ENCODE measurements at places on chromosomes 6 and 20. TPM values are rescaled to one million over a fixed set of nuclear protein-coding genes. Genes with fewer than 3 reads are reported as not detected.
A peak's percentile ranks its signal among the peaks of the same experiment; 100 is the strongest.

DNA sequence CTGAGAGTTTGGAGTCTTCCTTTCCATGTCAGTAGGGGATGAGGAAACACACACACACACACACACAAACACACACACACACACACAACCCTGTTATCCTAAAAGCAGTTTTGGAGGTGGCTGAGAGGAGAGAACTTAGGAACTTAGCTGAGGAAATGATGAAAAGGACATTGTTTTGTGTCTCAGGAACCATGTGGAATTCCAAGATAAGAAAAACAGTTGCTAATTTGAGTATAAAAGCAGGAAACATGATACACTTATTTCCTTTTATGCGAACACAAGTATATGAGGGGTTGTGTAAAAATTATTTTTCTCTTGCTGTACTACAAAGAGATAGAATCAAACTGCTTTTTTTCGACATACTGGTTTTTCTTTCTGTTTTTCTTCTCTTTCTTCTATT lies at the start of gene MYCT1:
MYCT1 (plus strand) TSS at position 264 of the 400 bp plus-strand sequence; CDS start at position 270, 6 bp downstream.
- DNase-seq, result no peak

The CYB5R4 gene
- polyA plus RNA-seq, result 10.0 TPM

DNA sequence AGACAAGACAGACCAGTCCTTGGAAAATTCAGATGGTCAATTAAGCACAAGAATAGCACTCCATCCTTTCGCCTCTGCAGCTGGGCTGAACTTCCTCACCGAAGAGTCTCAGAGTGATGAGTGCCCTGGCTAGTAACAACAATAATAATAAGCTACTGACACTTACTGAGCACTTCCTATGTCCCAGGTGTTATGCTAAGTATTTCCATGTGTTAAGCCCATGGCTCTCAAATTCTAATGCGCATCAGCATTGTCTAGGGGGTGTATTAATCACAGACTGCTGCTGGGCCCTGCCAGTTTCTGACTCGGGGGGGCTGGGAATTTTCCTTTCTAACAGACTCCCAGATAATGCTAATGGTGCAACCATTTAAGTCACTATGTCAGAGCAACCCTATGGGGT lies 118.2 kb upstream of the LRFN2 start:
- no peak for DNase-seq

GRCh38 chr20:62246872-62247652 lies 8.7 kb downstream of the OSBPL2 start:
- no peak for DNase-seq

The CGA gene
- not detected for polyA plus RNA-seq

DNA sequence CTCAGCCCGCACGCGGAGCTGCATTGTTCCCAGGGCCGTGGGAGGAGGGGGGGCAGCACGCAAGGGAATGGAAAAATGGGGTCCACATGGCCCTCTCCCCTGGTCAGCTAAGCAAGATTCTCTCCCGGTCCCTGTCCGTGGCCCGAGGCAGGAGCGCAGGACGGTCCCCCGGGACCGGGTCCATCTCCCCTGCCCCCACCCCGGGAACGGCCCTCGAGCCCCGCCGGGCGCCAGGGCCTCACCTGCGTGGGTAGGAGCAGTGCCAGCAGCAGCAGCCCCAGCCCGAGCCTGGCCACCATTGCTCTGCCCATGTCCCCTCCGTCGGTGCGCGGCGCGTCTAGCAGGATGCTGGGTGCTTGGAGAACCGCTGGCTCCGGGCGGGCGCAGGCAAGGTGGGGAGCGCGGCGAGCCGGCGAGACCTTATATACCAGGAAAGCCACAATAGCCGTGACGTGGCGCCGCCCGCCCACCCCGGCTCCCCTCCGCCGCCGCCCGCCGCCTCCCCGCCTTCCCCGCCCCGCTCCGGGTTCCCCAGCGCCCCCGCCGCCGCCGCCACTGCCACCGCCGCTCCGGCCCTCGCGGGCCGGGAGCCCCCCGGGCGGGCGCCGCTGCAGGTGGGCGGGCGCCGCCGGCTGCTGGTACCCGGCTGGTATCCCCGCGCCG lies at the start of gene CD24:
CD24 (minus strand) TSS at position 394 of the 663 bp plus-strand sequence; CDS start at position 311, 83 bp downstream.
- peak; percentile 39 for DNase-seq

DNA sequence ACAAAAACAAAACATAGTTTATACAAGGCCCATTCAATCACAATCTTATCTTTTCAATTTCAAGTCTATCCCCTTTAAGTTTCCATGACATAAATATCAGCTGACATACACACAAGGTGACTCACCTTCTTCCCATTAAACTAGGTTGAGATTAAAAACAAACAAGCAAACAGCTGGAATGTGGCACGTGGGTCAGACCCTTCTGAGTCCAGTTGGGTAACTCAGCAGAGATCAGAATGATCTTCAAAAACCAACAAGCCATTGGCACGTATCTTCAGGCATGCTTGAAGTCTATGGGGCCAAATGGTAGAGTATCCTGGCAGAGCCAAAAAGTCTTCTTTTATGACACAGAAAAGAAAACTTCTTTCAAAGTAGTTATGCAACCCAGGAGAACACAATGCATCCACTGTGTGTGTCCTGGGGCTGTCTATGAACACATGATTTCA lies 603.5 kb upstream of the CITED2 start:
- no peak for DNase-seq

The WFDC10A gene
- not detected for polyA plus RNA-seq

DNA sequence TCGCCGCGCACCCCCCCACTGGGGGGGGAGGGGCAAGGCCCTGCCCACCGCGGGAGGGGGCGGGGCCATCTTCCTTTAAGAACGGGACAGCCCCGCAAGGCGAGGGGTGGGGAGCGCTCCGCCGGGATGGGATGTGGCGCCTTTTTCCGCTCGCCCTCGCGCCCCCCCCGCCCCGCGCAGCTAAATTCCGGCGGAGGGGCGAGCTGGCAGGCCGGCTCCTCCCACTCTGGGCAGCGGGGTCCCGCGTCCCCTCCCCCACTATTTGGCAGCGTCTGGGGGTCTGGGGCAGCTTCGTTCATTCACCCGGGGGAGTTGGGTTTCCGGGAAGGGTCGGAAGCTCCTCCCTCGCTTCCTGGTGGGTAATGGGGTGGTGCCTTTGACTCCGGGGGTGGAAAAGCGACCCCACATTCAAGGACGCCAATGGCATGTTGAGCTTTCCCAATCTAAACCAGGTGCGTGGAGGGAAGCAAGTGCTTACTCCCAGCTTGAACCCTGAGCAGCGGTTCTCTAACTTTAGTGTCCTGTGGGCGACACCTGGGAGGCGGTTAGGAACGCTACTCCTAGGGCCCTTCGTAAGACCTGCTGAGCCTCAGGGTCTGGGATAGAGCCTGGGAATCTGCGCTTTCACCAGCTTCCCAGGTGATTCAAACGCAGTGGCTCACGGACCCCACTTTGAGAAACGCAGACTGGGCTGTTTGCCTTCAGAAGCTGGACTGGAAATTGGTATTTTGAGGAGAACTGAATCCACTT lies 927 bp downstream of the ASXL1 start:
- DNase-seq, result peak; percentile 80

GRCh38 chr6:33905071-33905609 lies 101.3 kb upstream of the MLN start:
- peak; percentile 53 for DNase-seq

The BHLHE23 gene
- not detected for polyA plus RNA-seq

GRCh38 chr20:3067139-3068014 lies 4.0 kb upstream of the OXT start:
- DNase-seq, result no peak

DNA sequence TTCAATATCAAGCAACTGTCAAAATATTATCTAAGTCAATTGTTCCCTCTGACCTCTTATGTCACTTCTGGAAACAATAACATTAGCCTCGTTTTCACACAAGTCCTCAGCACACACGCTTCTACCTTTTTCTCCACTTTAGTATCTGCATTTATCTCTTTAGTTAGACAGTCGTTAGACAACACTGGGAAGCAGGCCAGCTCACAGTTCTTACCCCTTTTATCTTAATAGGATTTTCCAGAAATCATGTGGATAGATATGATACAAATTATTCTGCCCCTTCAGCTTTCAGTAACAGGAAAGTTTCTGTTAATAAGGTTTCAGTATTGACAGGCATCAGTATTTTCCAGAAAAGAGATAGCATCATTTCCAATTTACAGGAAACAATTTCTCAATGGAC lies 25.9 kb upstream of the HAO1 start:
- DNase-seq, result no peak

The MATN4 gene
- polyA plus RNA-seq, result not detected

- DNase-seq, result no peak
These were observed 16.2 kb upstream of the PKHD1 start for GRCh38 chr6:52103623-52104022.

- DNase-seq, result no peak
These were observed 48.9 kb downstream of the VTA1 start for GRCh38 chr6:142195862-142196541.

GRCh38 chr20:62675877-62676260 lies 32.8 kb upstream of the NTSR1 start:
- DNase-seq, result no peak

GRCh38 chr6:4780360-4780812 lies 4.2 kb downstream of the CDYL start:
- DNase-seq, result no peak

The ADAM33 gene
- polyA plus RNA-seq, result 0.22 TPM

GRCh38 chr6:22326500-22326899 lies 29.7 kb upstream of the PRL start:
- no peak for DNase-seq

GRCh38 chr6:157602521-157603295 lies 220.3 kb upstream of the SNX9 start:
- DNase-seq, result no peak

The LY6G5C gene
- 3.8 TPM for polyA plus RNA-seq

DNA sequence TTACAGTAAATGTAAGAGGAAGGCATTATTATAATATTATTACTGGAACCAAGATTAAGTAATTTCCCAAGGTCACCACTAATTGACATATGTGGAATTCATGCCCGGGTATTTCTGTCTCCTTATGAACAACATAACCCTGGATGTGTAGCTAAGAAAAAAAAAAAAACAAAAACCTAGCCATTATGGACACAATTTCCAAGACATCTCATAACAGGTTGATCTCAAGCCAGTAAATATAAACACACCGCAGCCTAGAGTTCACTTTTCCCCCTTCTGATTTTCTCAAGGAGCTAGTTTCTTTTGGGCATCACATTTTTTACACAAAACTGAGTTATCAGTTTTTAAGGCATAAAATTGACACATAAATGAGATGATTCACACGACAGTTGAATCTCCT lies 306.5 kb upstream of the RSPO3 start:
- DNase-seq, result no peak

The ZBTB46 gene
- 1.1 TPM for polyA plus RNA-seq

Measured in small intestine (tissue), 16 donors.